ENCODE measurements at places on chromosomes 5 and 9.

DNA sequence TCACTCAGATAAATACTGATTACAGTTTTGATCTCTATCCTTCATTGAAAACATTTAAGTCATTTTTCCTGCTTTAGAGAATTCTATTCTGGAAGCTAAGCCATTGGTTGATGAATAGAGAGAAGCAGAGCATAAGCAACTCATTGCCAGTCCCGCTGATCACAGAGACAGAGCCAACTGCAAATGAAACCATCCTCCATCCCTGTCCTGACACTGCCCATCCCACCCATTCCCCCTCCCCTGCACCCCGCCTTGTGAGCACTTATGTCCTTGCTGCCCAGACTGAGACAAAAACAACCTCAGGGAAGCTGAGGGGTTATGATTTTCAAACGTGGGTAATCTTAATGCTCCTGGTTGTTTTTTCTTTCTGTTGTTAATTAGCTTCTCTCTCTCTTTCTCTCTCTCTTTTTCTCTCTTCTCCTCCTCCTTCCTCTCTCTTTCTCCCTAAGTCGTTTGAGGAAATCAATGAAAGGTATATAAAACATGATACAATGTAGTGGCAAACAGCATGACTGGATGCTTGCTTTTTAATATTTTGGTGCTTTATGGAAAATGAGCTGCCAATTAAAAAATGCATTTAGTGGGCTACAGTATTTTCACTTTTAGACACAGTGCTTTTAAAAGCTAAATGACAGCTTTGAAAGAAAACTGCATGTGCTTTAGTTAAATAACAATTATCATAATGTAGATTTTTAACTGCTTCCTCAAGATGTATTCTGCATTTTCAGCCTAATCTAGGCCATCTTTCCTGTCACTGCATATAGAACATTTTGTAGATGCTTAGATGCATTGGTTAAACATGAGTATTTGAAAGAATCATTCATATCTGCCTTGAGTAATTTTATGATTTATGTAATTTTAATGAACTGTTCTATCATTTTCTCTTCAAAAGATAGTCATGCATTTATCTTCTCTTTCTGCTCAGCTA lies 57.3 kb downstream of the CMYA5 start:
- DNase-seq: no peak

GRCh38 chr5:76942581-76942980 lies 10.3 kb upstream of the CRHBP start:
- DNase-seq: no peak

GRCh38 chr5:145965804-145966203 lies 29.4 kb downstream of the SH3RF2 start:
- peak; percentile 60 for DNase-seq

GRCh38 chr9:109313351-109313750 lies 7.5 kb downstream of the EPB41L4B start:
- DNase-seq: no peak

DNA sequence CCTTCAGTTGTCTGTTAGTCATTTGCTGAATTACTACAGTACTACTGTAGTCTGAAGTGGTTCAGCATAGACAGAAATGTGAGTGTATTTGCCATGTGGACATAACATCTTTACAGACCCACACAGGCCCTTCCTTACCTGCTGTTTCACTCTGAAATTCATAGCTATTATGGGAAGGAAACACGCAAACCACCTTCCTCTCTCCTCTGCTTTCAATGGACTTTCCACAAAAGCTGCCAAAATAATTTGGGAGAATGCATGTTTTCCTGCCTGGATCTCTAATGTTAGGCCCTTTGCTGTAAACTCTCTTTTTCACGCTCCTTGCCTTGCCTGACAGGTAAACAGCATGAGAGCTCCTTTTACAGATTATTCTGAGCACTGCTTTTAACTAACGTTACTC lies 294.0 kb downstream of the GLIS3 start:
- no peak for DNase-seq

GRCh38 chr5:116479776-116480675 lies 94.6 kb downstream of the SEMA6A start:
- no peak for DNase-seq

- DNase-seq: no peak
Measured at GRCh38 chr9:73179589-73179988, 27.9 kb downstream of the ANXA1 start.

DNA sequence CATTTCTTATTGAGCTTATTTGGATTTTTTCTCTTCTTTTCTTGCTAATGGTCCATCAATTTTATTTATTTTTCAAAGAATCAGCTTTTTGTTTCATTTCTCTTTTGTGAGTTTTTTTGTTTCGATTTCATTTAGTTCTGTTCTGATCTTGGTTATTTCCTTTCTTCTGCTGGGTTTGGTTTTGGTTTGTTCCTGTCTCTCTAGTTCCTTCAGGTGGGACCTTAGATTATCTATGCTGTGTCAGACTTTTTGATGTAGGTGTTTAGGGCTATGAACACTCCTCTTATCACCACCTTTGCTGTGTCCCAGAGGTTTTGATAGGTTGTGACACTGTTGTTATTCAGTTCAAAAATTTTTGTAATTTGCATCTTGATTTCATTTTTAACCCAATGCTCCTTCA lies 119.8 kb downstream of the GABRG2 start:
- no peak for DNase-seq

DNA sequence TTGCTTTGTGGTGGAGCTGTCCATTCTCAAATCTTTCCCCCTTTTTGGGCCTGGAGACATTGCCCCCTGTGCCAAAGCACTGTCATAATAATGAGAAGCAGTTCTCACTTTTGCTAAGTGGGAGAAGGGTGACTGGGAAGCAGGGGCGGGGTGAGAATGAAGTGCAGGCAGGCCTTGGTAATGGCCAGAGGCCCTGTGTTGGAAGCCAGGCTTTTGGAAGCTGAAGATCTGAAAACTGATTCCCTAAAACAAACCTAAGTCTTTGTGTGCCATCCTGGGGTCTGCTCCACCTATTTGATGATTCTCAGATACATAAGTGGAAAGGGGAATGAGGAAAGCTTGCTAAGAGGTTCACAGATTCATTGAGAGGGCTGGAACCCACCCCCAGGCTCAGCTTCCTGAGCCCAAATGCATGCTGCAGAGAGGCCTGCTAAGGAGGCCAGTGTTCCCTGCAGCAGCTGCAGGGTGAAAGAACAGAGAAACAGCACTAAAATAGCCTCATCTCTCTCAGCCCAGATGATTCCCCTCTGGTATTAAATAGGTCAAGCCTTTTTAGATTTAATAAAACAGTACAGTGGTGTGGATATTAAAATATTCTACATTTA lies 75.0 kb downstream of the NSG2 start:
- no peak for DNase-seq

- DNase-seq: no peak
Measured at GRCh38 chr5:112637343-112637742, 100.3 kb upstream of the APC start.

- no peak for DNase-seq
Measured at GRCh38 chr5:37111426-37112382, 137.5 kb downstream of the CPLANE1 start.

GRCh38 chr9:99465231-99465907 lies 243.3 kb downstream of the SEC61B start:
- DNase-seq: no peak

- no peak for DNase-seq
Measured at GRCh38 chr5:569868-570361, 42.2 kb upstream of the CEP72 start.

DNA sequence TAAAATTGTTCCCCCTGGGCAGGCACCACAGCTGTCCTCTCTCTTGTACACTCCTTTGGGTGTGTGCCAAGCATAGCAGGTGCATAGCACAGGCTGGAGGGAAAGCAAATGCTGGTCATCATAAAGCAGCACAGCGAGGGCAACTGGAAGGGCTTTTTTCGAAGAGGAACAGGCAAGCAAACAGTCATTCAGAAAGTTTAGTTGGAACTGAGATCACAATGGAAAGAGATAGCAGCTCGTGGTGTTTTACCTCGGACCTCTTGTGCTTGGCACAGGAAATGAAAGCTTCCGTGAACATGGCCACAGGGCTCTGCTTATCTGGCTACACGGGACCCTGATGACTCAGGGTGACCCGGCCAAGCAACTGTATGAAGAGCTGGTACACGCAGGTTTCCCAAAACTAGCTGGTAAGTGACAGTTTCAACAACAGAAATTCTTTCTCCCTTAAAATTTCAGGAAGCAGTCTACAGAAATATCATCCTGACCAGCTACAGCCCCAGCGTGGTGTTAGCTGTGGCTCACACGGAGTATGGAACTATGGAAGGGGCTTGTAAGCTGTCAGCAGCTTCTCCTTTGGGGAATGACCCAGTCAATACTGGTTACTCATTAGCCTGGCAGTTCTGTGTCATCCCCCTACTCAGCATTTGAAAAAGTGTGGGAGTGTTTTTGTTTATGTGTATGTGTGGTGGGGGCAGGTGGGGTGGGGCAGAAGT lies 48.1 kb downstream of the POC5 start:
- peak; percentile 74 for DNase-seq

DNA sequence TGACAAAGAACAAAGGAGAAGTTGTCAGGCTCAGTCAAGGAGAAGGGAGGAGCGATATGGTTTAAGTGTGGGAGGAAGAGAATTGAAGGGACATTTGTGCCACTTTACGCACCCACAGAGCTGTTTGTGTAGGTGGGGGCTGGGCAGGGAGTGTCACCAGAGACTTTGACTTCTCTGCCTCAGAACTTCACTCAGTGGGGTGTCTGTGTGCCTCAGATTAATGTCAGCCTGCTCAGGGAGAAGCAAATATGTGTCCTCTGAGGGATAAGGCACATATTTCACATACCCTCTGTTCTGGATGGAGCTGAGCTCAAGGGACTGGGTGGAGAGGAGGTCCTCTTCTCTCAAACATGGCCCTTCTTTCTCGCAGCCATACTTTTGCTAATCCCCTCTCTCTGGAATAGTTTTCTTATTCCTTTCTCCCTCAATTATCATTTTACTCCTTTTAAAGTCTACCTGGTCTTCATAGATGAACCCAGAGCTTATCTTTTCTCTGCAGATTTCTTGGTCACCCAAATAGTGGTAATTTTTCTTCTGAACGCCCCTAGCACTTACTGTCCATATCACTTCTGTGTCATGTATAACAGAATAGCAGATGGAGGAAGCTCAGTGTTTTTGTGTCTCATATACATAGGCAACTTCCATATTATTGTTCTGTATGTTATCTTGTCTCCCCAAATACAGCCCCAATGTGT lies 77.0 kb downstream of the IQGAP2 start:
- no peak for DNase-seq

DNA sequence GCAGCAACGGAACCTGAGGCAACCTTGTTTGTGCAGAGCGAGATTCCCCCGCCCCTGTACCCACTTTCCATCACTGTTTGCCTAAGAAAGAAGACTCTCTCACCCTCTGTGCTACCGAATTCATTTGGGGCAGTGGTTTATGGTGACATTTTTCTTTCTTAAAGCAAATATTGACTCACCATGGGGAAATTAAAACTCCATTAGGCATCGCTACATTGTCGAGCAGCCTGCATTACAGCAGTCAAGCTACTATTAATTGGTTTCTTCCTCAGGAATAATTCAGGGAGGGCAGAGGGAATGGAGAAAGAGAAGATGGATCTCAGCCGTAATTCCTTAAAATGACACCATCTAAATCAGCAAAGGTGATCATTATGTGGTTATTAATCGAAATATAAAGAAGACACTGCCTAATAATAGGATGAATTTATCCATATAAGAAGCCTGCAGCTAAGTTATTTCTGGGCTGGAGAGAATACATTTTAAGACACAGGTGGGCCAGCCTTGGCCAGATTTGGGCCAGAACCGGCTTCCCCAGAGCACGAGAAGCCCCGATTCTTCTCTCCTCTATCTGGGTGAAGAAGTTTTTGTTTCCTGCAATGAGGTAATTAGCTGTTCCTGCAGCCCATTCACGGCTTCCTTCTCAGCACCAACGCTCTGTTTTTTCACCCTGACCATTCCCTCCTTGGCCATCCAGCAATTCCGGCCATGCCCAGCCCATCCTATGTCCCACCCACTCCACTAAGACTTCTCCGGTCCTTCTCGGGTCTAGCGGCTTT lies 16.8 kb downstream of the CFAP77 start:
- DNase-seq: no peak

- DNase-seq: no peak
Measured at GRCh38 chr5:56229111-56229510, 4.0 kb downstream of the ANKRD55 start.

DNA sequence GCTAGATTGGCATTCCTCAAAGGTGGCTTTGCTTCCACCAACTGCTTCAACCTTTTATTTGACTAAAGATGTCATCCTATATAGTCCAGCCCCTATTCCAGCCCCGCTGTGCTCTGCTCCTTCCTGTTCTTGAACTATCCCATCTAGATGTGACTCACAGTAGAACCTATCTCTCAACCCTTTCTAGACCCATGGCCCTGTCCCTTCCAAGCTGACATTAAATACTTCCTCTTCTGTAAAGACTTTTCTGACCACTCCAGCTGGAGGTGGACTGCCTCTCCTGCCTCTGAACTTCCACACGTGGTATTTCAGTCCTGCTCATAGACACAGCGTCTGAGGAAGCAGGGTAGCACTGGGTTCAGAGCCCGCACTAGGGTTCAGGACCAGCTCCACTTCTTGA lies 32.4 kb downstream of the OSTF1 start:
- no peak for DNase-seq

- DNase-seq: no peak
Measured at GRCh38 chr5:139383275-139383992, at the start of gene SLC23A1. Gene SLC23A1, minus strand, starts transcription at chr5:139383297. Its CDS starts 44 bp downstream, at chr5:139383253.

DNA sequence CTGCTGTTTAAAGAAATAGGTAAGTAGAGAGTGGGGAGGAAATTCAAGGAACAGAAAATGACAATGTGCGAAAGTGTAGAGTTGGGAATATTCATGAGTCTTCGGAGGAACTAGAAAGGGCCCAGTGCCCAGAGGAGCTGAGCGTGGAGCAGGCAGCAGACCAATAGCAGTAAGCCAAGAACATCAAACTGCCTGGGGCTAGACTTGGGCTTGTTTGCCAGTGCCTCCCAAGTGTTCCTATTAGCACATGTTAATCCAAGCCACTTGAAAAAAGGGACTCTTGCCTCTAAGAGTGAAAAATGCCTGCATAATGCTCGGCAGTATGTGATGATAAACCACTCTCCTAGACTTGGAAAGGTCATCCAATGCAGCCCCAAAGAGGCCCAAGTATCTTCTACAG lies 1.2 kb upstream of the TAL2 start:
- DNase-seq: no peak

GRCh38 chr5:83718195-83718825 lies 2.3 kb downstream of the HAPLN1 start:
- peak; percentile 47 for DNase-seq

DNA sequence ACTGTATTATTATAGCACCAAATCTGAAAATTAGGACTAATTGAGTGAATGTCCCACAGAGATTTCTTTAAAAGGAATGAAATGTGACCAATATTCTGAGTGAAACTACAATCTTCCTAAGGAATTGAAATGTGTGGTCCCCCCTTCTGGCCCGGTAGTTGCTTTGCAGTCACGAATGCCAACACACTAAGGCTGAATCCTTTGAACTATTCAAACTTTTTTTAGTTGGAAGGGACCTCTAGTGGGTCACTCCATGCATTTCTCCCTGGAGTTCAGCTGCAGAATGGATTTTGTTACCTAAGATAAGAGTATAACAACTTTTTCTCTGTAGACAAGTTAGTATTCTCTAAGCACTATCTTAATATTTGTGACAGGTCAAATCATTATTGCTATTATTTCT lies 2.8 kb downstream of the CDH6 start:
- DNase-seq: no peak

Data from NCI-H2029 (cell line).